Head of caudate nucleus (tissue), 42 donors: ENCODE measurements at places on chromosomes 1 and 21.

DNA sequence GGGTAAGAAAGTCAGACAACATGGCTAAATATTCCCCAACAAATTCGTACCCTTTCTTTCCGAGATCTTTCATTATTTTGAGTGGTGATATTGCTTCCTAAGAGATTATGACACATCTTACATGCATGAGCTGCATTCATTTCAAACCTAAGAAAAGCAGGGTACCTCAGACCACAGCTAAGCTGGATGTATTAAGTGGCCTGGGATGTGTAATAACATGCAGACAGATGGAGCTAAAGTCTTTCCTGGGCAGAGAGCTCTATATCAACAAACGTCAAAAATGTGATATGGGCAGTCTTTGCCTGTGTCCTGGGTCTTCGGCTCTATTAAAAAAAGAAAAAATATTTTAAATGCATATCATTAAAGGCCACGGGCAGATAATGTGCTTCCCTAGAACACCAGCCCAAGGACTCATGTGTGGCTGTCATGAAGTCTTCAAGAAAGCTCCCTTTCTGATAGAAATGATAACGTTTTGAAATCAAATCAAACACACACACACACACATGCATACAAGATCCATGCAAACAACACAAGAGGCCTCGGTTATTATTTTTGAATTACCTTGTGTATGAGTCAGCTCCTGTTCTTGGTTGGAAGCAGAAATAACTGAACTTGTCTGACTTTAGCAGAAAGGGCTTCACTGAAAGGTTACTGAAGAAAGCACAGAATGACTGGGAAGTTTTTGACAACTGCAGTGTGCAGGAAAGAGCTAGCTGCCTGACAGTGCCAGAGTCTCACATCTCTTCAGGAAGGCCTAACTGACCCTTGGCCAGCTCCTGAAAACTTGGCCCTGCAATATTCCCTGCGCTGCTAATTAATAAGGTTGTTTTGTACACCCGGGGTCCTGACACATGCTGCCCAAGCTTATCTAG is 231.2 kb downstream of the DSCAM start:
- no peak for DNase-seq

GRCh38 chr1:118290571-118290970 is 105.5 kb upstream of the SPAG17 start:
- DNase-seq = no peak

GRCh38 chr1:7930645-7931445 is 9.8 kb downstream of the TNFRSF9 start:
- DNase-seq = no peak

GRCh38 chr1:247077876-247078257 is 744 bp downstream of the ZNF670 start:
- no peak for DNase-seq

- no peak for DNase-seq
Observed at GRCh38 chr1:181043025-181043888, 9.5 kb downstream of the MR1 start.
